ENCODE measurements at places on chromosomes 2 and 18.

DNA sequence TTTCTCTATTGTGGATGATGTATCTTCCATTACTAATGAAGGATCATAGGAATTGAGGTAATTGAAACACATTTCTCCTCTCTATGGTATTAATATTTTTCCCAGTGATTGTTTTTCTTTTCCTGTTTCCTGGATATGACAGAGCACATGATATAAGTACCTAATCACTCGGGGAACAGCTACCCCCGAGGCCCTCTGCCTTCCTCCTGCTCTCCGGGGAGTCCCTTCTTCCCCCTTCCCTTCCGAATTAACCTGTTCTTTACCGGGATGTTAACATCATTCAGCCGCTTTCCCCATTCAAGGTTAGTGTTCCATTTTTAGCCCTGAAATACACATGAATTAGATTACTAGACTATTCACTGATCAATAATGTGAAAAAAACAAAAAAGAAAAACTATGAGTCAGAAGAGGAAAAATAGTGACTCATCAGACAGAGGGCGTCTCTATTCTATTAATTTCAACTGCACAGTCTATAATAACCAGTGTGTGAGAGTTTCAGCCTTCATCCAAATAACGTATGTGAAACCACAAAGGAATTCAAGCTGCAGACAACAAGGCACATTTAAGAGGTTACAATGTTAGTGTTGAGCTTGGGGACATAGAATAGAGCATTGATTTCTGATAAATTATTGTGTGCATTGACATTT, 450.8 kb downstream of the DLGAP1 start:
- no peak for DNase-seq

DNA sequence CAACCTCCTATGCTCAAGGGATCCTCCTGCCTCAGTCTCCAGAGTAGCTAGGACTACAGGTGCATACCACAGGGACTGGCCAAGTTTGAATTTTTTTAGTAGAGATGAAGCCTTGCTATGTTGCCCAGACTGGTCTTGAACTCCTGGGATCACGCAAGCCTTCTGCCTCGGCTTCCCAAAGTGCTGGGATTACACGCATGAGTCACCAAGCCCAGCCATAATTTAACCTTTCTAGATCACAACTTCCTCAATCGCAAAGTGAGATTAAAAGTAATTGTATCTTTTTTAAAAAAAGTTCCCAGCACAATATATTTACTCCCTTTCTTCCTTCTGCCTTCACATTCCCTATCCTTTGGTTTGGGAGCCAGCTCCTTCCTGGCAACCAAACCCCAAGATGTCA, 5.8 kb upstream of the PPP1CB start:
- DNase-seq = no peak

GRCh38 chr2:54106631-54107454, 8.6 kb upstream of the ACYP2 start:
- DNase-seq = no peak

- DNase-seq = no peak
Measured at GRCh38 chr2:170712653-170713542, 2.2 kb upstream of the SP5 start.

DNA sequence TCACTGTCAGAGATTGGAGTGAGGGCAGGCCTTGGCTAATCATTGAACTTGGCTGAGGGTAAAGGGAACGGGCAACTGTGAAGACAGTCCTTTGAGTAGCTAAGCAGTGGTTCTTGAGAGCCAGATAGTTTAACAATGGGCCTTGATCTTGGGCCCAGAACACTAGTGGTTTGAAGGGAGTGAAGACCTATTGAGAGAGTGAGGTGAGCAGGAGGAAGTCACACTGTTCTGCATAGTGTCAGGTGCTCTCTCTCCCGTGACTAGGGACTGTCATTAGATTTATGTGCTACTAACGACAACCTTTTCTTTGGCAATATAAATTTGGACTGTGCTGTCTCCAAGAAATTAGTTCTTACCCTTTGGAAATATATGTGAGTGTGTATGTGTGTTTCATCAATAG, 44.6 kb upstream of the ALMS1 start:
- DNase-seq = no peak

GRCh38 chr18:45061359-45061758, 380.7 kb downstream of the SETBP1 start:
- DNase-seq = no peak

- no peak for DNase-seq
Measured at GRCh38 chr2:65435625-65436168, 3.3 kb upstream of the SPRED2 start.

GRCh38 chr18:13407484-13407883, 188.9 kb downstream of the LDLRAD4 start:
- no peak for DNase-seq

GRCh38 chr2:40201425-40201824, 250.5 kb downstream of the SLC8A1 start:
- no peak for DNase-seq

DNA sequence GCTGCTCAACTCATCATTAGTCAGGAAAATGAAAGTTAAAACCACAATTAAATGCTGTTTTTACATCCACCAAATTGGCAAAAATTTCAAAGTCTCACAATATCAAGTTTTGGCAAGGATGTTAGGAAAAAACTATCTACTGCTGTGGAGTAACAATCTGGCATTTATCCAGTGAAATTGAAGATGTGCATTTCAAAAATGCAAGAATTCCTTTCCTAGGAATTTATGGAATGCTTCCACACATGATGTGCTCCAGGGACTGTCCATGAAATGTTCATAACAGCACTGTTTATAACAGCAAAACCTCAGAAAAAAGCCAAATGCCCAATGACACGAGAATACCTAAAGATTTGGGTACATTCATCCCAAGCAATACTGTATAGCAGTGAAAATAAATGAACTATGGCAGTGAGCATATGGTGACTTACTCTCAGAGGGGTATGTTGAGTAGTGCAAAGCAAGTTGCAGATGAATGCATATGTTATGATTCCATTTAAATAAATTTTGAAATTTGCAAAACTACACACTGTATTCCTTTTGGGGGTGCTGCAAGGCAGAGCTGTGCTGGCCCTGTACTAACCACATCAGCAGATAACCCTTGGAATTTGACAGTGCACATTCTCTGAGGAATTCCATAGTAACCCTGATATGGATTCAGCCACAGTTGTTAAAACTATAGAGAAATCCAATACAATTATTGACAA, 41.3 kb upstream of the GYPC start:
- no peak for DNase-seq

- no peak for DNase-seq
Measured at GRCh38 chr2:226554701-226555100, 244.9 kb downstream of the IRS1 start.

- DNase-seq = no peak
Measured at GRCh38 chr2:219576505-219577388, 4.6 kb downstream of the INHA start.

DNA sequence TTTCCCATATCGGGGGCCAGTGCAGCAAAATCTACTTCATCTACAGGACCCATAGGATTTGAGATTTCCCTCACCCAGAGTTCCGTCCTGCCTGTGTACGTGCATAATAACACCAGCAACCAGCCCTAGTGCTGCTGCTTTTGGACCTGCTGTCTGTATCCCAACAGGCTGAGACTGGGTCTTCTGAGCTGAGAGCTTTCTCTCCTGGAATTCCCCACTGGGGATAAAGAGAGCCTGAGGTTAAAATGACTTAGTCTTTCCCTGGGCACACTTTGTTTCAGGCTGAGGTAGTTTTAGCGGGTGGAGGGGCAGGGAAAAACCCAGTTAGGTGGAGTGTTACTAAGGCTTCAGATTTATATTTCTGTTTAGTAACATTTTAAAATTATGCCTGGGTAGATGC, 62.5 kb downstream of the SERTAD2 start:
- no peak for DNase-seq

DNA sequence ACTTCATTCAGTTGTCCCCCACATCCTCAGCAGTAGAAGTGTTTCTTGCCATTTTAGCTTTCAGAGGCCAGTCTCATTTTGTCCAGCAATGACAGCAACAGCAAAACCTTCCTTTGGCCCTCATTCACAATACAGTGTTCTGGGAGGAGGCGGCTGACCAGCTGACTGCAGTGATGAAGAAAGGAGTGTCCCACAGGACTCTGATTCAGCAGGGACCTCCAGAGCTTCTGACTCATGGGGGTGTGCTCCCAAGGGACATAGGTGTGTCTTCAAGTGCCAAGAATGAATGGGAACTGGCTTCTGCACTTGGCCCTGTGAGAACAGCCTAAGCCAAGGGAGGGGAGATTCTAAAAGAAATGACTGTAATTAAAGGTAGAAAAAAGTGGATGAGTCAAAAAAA, 147.0 kb upstream of the PELI1 start:
- no peak for DNase-seq

GRCh38 chr2:122063716-122064115, 308.3 kb downstream of the TSN start:
- no peak for DNase-seq

- DNase-seq = no peak
Measured at GRCh38 chr2:71477231-71477691, 23.9 kb downstream of the DYSF start.

GRCh38 chr2:25885933-25886332, 7.6 kb upstream of the ASXL2 start:
- DNase-seq = no peak

DNA sequence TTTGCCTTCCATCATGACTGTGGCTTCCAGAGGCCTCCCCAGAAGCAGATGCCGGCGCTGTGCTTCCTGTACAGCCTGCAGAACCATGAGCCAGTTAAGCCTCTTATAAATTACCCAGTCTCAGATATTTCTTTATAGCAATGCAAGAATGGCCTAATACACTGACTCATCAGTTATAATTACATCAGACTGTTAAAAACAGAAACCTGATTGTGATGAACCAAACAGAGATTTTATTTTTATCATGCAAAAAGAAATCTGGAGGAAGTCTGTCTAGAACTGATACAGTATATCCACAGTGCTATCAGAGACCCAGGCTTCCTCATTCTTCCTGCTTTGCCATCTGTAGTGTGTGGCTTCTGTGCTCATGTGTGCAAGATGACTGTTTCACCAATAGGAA, 93.4 kb upstream of the MEX3C start:
- no peak for DNase-seq

GRCh38 chr2:176879426-176879995, 333.1 kb upstream of the HNRNPA3 start:
- DNase-seq = no peak

GRCh38 chr2:21452263-21452662, 328.5 kb downstream of the TDRD15 start:
- DNase-seq = no peak

- no peak for DNase-seq
Measured at GRCh38 chr18:24799176-24799575, 338.7 kb downstream of the HRH4 start.

GRCh38 chr2:66240286-66240685, 194.6 kb upstream of the MEIS1 start:
- no peak for DNase-seq

DNA sequence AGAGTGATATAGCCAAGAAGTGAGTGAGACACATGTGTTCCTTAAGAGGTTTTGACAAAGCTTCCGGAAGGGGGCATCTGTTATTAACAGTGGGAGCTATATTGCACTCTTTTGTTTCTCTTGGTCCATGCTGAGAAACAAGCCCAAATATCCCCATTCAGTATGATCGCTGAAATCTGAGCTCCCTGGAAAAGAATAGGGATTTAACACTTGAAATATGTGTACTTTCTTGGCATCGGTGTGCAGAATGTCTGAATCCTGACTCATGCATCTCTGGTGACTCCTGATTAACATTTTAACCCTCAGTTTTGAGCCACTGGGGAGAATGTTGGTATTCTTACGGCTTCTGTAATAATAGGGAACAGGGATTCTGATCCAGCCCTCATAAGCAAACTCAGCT, 448.1 kb downstream of the TSN start:
- DNase-seq = no peak

GRCh38 chr2:79576451-79576850, 63.6 kb downstream of the CTNNA2 start:
- no peak for DNase-seq

GRCh38 chr2:25597881-25598280, 75.5 kb downstream of the DTNB start:
- DNase-seq = no peak

- no peak for DNase-seq
Measured at GRCh38 chr2:71823526-71823925, 324.1 kb downstream of the CYP26B1 start.

DNA sequence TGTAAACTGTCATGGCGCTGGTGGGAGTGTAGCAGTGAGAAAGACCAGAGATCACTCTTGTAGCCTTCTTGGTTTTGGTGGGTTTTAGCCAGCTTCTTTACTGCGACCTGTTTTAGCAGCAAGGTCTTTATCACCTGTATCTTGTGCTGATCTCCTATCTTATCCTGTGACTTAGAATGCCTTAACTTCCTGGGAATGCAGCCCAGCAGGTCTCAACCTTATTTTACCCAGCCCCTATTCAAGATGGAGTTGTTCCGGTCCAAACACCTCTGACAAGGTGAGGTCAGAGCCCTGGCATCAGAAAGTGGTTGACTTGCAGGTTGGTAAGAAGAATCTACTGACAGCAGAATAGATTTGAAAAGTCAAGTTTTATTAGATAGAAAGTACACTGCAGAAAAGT, 55.0 kb upstream of the MSH6 start:
- no peak for DNase-seq

GRCh38 chr2:15640261-15640711, 48.6 kb downstream of the DDX1 start:
- DNase-seq = no peak

GRCh38 chr2:29012211-29012681, 31.1 kb downstream of the TOGARAM2 start:
- DNase-seq = no peak

DNA sequence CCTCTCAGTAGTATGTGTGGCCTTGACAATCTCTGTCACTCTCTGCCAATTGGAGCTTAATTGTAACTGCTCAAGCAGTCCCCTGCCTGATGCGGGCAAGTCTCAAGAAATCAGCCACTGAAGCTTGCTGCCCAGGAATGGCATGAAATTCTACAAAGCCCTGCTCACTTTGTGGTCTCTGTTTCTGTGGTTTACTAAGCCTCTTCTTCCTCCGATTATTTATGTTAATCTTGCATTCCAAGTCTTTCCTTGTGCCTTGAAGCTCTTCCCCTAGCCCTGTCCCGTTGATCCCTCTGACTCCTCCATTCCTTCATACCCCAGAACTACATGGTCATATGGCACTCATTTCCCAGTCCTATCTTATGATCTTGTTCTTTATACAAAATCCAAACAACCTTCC, 489.3 kb upstream of the CHST9 start:
- no peak for DNase-seq

DNA sequence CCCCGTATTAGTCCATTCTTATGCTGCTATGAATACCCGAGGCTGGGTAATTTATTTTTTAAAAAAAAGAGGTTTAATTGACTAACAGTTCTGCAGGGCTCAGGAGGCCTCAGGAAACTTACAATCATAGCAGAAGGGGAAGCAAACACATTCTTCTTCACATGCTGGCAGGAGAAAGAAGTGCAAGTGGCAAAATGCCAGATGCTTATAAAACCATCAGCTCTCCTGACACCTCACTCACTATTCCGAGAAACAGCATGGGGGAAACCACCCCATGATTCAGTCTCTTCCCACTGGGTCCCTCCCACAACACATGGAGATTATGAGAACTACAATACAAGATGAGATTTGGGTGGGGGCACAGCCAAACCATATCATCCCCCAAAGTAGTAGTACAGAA, 2148.5 kb upstream of the PIK3C3 start:
- DNase-seq = no peak

GRCh38 chr2:204104811-204105210, 168.2 kb downstream of the ICOS start:
- DNase-seq = no peak

GRCh38 chr2:163708265-163708664, 27.5 kb downstream of the FIGN start:
- no peak for DNase-seq

Measured in activated naive CD4-positive, alpha-beta T cell (primary cell).